Thyroid gland (tissue), 4 donors: ENCODE measurements at places on chromosomes 7 and 10. TPM values are rescaled to one million over a fixed set of nuclear protein-coding genes. Genes with fewer than 3 reads are reported as not detected.

TUBAL3 gene
- total RNA-seq: 1.1 TPM

MMP21 gene
- 0.67 TPM for total RNA-seq

ZNF777 gene
- 9.0 TPM for total RNA-seq

SH2D4B gene
- 1.6 TPM for total RNA-seq

HOXA13 gene
- not detected for total RNA-seq

MRC1 gene
- 11.8 TPM for total RNA-seq

DGKI gene
- total RNA-seq: 71.0 TPM

AHR gene
- 69.5 TPM for total RNA-seq

GPR26 gene
- total RNA-seq: not detected

ANXA8 gene
- total RNA-seq: 0.40 TPM

NKX6-2 gene
- not detected for total RNA-seq

ODAD2 gene
- total RNA-seq: 0.11 TPM

DDC gene
- total RNA-seq: 2.7 TPM

NPFFR1 gene
- not detected for total RNA-seq

SLC39A12 gene
- total RNA-seq: not detected

CDNF gene
- 9.4 TPM for total RNA-seq

CABCOCO1 gene
- 0.54 TPM for total RNA-seq

KCNH2 gene
- total RNA-seq: 0.33 TPM

OGDHL gene
- 24.3 TPM for total RNA-seq

GIMAP8 gene
- 7.5 TPM for total RNA-seq

EBLN1 gene
- total RNA-seq: not detected

MSMB gene
- total RNA-seq: not detected

C10orf53 gene
- not detected for total RNA-seq

TRIM74 gene
- 1.0 TPM for total RNA-seq

ASZ1 gene
- not detected for total RNA-seq

GPR15LG gene
- not detected for total RNA-seq

GOLGA7B gene
- 0.54 TPM for total RNA-seq

OPN1SW gene
- not detected for total RNA-seq

PSAP gene
- total RNA-seq: 1,211 TPM

SLC35G1 gene
- 7.3 TPM for total RNA-seq

TDRD1 gene
- total RNA-seq: not detected

TAS2R40 gene
- not detected for total RNA-seq

GNGT1 gene
- total RNA-seq: not detected

LLCFC1 gene
- not detected for total RNA-seq

NIPSNAP2 gene
- 178 TPM for total RNA-seq

TRPV5 gene
- total RNA-seq: not detected

ITGA8 gene
- total RNA-seq: 4.6 TPM

NUTM2A gene
- 5.5 TPM for total RNA-seq

KLF14 gene
- total RNA-seq: not detected

CLDN3 gene
- total RNA-seq: 323 TPM

SLC18A2 gene
- total RNA-seq: not detected

RBP3 gene
- not detected for total RNA-seq

INMT gene
- 19.9 TPM for total RNA-seq

TRIM73 gene
- 3.8 TPM for total RNA-seq

ACSM6 gene
- total RNA-seq: 0.56 TPM

IFIT1 gene
- total RNA-seq: 5.5 TPM

CREM gene
- total RNA-seq: 51.7 TPM

TFR2 gene
- total RNA-seq: 0.22 TPM

LEP gene
- total RNA-seq: 0.40 TPM

SFTPD gene
- 5.1 TPM for total RNA-seq
